ENCODE measurements at places on chromosomes 11 and 22.

- DNase-seq = peak; percentile 70
Measured at GRCh38 chr11:111429066-111429506, 50.0 kb upstream of the POU2AF1 start.

DNA sequence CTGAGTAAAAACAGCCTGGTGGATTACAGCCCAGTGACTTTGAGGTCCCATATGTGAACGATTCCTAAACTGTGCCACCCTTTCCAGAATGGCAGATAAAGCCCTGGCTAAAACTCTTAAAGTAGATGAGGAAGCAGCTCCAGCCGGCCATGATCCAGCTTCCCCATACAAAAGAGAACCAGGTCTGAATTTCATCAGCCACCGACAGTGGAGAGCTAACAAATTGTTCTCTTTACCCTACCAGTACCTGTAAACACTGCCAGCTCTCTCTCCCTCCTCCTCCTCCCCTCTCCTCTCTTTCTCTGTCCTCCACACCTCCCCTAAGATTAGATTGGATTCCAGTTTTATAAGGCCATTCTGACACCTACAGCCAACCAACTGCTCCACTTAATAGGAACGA is 176.9 kb downstream of the DSCAML1 start:
- DNase-seq = peak; percentile 51

DNA sequence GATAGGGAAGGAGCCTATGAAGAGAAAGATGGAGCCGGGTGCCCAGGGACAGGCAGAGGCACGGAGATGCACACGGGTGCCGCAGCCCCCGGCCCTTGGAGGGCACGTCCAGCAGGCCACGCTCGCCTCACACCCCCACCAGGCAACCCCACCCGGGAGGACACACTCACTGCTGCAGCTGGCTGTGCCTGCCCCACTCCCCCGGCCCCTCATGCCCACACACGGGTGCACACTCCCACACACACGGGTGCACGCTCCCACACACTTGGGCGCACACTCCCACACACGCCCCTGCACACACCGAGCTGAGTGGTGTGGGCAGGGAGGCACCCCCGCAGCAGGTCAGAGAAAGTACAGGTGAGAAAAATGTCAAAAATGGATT is 1.1 kb downstream of the MOB2 start:
- no peak for DNase-seq

GRCh38 chr11:132064987-132065620 is 694.7 kb downstream of the NTM start:
- DNase-seq = peak; percentile 35

- DNase-seq = no peak
Measured at GRCh38 chr11:77510095-77510494, 36.2 kb upstream of the PAK1 start.
